Stimulated activated CD4-positive, alpha-beta T cell treated with anti-CD3 and anti-CD28 coated beads, Interleukin-4, amount 100 ng/mL, for 1 hour (primary cell): ENCODE measurements at places on chromosomes 2 and 18.

DNA sequence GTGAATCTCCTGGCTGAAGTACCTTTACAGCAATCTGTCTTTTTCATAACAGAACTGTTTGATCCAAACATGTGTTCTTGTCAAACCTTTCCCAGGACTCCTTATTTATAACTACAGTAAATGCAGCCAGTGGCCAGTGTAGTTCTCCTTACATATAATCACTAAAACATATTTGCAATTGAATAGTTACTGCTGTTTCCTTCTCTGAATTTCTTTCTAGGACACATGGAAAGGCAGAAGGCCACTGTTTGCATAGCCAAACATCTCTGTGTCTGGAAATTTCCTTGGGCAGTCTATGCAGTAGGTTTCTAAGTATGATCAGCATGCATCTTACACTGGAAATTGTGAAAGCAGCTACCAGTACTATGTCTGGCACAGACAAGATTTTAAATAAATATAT, 57.4 kb upstream of the COL3A1 start:
- no peak for DNase-seq

DNA sequence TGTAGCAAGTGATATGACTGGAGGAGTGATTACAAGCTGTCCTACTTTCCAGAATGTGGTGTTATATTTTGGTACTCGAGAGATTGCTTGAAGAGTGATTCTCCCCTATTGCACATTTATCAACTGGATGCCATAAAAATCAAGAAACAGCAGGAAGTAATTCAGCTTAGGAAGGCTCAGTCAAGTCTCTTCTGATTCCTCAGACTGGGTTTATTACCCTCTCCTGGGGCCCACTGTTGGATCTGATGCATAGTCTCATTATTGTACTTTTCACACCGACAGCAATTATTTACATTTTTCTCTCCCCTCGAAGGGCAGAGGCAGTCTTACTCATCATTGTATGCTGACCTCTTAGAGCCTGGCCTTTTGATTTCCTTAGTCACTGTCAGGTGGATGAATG, 9.3 kb downstream of the NOSTRIN start:
- no peak for DNase-seq

DNA sequence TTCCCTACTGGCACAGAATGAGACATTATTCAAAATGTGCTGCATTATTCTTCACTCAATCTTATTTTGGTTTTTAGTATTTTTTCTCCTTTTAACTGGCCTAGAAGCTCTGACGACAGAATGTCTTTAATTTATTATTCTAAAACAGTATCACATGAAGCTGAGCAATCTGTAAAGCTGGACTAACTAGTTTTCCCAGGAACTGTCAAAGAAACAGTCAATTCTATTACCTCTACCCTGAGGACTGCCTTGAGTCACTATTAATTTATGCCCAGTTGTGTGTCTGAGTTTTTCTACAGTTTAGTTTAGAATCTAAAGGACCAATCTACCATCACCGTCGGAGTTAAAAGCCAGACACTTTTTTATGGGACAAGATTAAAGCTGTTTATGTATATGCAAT, 31.6 kb downstream of the MBD2 start:
- no peak for DNase-seq

- DNase-seq: no peak
These were observed 955 bp upstream of the BBS5 start for GRCh38 chr2:169478339-169478738.

- DNase-seq: no peak
These were observed 475.3 kb downstream of the RIT2 start for GRCh38 chr18:42640160-42640559.

- DNase-seq: peak; percentile 78
These were observed at the start of gene NBAS for GRCh38 chr2:15560988-15561573. TSS of gene NBAS (minus strand) at chr2:15561334. CDS start at chr2:15561304, 30 bp downstream.

DNA sequence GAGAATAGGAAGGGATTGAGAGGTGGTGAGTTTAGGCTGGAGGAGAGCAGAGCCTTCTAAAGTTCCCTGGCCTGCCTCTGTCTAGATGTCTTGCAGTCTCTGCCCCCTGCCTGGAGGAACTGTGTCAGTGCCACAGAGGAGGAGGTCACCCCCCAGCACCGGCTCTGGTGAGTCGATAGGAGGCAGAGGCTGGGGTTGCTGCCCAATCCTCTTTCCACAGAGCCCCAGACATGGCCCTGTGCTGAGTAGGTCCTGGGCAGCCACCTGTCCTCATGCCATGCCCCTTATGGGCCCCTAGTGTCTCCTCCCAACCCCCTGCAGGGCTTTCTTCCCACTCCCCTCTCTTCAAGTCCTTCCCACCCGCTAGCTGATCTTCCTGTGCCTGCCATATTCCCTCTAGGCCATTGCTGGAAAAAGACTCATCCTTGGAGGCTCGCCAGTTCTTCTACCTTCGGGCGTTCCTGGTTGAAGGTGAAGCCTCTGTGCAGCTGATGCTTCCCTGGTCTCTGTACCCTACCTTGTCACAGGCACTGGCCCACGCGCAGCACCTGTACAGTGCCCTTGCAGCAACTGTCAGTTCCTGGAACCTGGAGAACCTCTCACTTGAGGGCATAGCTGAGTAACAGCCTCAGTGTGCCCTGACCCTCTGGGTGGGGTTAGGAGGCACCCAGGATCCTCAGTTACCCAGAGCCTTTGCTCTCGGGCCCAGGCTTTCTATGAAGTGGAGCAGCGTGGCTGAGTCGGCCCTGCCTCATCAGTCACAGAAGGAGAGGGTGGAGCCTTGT, 13.2 kb upstream of the SLC4A3 start:
- no peak for DNase-seq

- DNase-seq: no peak
These were observed 43.0 kb upstream of the ZNF804A start for GRCh38 chr2:184555352-184555751.

DNA sequence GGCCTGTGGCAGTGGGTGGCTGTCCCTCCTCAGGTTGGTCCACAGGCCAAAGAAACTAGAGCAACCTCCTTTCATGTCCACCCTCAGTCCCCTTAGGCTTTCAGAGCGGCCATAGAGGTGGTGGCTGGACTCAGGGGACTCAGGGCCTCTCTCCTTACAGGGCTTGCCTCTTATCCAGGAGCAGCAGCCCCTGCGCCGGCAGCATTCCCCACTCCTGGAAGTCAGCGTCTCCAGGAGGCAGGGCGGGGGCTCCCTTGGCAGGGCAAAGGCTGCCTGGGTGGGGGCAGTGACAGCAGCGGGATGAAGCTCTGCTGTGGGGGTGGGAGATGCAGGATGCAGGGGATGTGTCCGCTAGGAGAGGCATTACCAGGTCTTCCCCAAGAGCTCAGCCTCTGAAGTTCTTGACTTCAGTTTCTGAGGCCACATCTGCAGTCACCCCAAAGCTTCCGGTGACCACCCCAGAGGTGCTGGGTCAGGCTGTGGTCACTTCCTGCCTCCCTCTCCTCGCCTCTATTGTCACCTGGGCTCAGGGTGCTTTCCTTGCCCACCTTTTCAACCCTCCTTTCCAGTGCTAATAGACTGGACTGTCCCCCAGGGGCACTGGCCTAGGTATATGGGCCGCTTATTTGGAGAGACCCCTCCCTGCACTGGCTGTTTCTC, 8.6 kb upstream of the GPR55 start:
- DNase-seq: no peak

DNA sequence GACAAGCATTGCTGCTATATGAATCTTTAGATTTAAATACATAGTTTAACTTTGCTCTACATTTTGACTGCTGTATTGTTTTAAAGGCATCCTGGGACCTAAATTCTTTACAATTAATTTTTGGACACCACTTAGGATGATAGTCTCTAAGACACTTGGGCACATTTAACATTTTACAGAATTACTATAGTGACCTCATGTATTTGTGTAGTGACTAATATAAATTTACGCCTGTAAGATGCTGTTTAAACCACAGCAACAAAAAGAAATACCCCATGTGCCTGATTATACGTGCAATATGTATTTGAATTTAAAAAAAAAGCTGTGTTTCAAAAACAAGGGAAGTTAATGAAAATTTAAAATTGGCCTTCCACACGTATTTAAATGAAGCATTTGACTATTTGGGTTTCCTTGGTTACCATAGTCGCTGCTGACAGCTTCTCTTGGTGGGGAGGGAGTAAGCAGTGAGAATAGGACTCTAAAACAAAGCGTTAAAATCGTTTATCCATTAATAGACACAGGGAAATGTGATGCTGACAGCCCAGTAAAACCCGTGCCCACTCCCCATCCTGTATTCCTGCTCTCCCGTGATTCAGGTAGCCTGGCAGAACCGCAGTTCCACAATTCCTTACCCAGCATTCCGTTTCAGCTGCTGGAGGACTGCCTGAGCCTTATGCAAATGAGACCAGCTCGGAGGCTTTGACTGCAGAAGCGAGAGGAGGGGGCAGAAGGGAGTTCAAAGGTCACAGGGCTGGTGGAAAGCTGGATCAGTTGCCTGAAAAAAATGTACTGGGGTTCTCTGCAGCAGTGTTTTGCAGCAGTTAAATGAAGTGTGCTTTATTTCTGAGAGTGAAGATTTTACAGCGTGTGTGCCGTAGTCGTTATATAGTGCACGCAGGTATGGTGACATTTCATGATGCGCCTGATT, 104.3 kb downstream of the CSRNP3 start:
- no peak for DNase-seq

DNA sequence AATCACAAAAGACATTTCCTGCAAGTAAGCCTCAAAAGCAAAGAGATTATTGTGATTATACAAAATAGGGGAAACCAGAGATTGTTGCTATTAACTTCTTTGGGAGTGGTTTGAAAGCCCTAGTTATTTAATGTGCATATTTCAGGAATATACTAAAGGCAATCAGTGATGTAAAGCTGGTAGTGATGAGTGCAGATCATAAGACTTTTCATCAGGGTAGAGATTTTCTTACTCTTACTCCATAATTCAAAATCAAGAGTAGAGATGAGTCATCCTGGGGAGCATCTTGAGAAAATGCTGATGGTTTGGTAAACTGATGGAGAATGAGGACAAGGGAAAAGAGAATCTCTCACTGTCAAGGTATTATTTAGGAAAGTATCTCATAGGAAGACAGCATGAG, 309.5 kb downstream of the FBXO15 start:
- DNase-seq: no peak

DNA sequence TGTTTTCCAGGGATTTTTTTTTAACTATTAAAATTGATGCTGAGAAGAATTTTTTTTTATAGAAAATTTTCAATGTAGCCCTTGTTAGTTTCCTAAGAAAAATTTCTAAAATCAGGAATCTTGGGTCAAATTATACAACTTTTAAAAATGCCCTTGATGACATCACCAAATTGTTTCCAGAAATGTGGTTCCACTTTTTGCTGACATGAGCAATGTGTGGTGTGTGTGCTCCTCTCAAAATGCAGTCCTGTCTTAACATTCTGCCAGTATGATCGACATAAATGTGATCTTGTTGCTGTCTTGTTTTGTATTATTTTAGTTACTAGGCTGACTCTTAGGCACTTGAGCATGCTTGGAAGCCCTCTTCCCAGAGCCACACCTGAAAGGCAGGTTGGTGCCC, 89.7 kb upstream of the ST6GAL2 start:
- no peak for DNase-seq

GRCh38 chr2:46699934-46700256, 215.7 kb downstream of the MCFD2 start:
- no peak for DNase-seq

GRCh38 chr2:46469116-46469515, 10.2 kb upstream of the TMEM247 start:
- DNase-seq: no peak

DNA sequence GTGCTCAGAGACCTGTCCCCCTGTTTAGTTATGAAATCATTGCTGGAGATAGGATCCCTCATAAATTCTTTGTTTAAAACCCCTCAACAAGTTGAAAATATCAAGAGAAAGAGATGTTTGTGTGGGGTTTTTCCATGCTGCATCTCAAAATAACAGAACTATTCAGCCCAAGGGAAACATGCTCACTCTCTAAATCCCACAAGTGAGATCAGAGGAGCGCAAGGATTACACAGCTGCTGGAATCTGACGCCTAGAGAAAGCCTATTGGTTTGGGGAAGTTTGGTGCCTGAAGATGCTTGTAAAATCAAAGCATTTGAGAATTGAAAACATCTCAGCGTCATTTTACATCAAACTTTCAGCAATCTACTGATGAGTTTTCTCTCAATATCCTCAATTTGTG, 7.9 kb downstream of the FSHR start:
- DNase-seq: no peak

DNA sequence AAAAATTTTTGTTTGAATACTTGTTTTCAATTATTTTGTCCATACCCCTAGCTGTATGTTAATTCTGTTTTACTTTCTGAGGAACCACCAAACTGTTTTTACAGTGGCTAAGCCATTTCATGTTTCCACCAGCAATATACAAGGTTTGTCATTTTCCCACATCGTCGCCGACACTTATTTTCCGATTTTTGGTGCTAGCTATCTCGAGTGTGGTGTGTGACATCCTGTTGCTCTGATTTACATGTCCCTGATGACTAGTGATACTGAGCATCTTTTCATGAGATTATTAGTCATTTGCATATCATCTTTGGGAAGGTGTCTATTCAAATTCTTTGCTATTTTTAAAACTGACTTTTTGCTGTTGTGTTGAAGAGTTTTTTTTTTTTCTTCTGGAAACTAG, 7.2 kb upstream of the GPC1 start:
- no peak for DNase-seq

DNA sequence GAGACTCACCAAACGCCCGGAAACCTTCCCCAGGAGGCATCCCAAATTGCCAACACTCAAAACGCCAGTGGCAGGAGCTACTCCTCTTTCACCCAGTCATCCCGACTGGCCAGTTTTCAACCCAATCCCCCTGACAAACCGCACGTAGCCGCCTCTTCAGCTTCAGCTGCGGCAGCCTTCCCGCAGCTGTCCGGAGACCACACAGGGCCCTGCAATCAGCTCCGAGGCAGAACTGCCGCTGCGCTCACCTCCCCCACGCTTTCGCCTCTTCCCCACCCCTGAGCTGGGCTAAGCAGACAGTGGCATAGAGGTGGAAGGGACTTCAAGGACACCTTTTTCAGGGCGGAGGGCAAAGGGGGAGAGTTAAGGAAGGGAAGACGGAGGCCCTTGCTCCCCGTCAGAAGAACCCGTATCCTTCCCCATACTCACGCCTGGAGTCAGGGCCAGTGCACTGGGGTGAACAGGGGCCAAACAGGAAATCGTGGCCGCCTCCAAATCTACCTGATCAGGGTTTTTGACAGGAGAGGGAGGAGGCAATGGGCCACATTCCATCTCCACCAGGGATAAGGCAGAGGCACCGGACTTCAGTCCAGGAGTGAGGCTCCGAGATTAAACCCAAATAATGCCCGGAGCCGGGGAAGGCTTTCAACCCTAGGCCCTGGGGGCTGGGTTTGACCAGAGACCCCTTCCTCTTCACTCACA, 16.9 kb downstream of the CYP26B1 start:
- DNase-seq: no peak

DNA sequence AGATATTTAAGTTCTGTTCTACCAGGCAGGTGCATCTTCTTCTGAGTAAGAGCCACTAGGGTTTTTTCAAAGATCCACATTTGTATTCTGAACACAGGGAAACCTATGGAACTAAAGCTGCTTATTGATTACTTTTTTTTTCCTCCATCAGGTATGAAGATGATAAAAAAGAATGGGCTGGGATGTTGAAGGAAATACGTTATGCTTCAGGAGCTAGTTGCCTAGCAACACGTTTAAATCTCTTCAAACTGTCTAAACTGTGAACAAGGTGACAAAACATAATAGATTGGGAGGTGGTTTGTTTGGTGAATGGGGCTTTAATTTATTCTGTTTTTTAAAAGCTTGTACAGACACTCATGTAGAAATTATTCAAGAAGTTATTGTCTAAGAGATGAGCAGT, 15.9 kb downstream of the KLHL41 start:
- no peak for DNase-seq
